ENCODE measurements at places on chromosomes 13 and 19.

- DNase-seq = no peak
Observed at GRCh38 chr13:111564606-111565005, 244.2 kb downstream of the TEX29 start.

- no peak for DNase-seq
Observed at GRCh38 chr19:33551676-33552075, 30.1 kb upstream of the PEPD start.

DNA sequence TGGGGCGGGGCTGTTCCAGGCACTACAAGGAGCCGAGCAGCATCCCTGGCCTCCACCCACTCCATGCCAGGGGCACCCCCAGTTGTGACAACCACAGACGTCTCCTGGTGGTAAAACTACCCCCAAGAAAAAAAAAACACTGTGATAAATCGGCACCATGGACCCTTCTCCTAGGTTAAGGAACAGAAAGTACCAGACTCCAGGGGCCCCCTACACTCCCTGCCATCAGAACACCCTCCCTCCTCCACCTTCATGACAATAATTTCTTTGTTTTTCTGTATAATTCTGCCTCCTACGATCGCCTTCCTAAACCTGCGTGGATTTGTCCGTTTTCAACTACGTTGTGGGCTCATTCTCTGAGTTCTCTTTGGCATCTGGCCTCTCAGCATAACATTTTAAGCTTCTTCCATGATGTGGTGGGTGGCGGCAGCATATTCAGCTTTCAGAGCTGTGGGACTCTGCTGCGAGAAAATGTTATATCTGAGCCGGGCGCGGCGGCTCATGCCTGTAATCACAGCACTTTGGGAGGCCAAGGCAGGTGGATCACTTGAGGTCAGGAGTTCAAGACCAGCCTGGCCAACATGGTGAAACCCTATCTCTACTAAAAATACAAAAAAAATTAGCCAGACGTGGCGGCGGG, 8.6 kb downstream of the TLE2 start:
- DNase-seq = no peak

GRCh38 chr19:18346091-18346490, 5.7 kb downstream of the PGPEP1 start:
- no peak for DNase-seq

GRCh38 chr13:75136151-75136550, 345.8 kb downstream of the TBC1D4 start:
- no peak for DNase-seq

- no peak for DNase-seq
Observed at GRCh38 chr19:19602136-19602712, 16.3 kb downstream of the PBX4 start.

- no peak for DNase-seq
Observed at GRCh38 chr13:72050251-72050650, 183.2 kb upstream of the DACH1 start.

DNA sequence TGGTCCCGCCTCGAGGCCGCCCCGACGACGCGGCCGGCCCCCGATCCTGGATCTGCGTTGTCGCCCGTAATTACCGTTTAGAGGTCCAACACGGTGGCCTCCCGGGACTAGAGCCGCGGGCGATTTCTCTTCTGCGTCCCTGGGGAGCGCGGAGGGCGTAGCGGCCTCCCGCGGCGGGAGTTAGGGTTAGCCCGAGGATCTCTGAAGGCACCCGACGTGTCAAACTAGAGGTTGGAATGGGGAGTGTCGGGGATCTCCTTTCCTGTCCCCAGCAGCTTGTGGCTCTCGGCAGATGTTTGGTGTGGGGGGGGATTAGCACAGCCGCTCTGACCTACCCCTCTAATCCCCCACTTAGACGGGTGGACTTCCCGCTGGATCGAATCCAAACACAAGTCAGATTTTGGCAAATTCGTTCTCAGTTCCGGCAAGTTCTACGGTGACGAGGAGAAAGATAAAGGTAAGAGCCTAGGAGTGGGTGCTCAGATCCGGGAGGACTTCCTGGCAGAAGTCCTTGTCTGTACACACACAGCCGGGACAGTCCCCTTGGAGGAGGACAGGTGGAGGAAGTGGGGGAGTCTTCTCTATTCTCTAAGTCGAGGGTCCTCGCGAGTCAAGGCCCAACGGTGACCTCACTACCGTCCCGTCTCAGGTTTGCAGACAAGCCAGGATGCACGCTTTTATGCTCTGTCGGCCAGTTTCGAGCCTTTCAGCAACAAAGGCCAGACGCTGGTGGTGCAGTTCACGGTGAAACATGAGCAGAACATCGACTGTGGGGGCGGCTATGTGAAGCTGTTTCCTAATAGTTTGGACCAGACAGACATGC, 581 bp downstream of the CALR start:
- no peak for DNase-seq

- no peak for DNase-seq
Observed at GRCh38 chr13:43377973-43378372, 354.6 kb downstream of the DNAJC15 start.

- DNase-seq = no peak
Observed at GRCh38 chr19:54317108-54317964, 4.4 kb upstream of the LILRA5 start.

DNA sequence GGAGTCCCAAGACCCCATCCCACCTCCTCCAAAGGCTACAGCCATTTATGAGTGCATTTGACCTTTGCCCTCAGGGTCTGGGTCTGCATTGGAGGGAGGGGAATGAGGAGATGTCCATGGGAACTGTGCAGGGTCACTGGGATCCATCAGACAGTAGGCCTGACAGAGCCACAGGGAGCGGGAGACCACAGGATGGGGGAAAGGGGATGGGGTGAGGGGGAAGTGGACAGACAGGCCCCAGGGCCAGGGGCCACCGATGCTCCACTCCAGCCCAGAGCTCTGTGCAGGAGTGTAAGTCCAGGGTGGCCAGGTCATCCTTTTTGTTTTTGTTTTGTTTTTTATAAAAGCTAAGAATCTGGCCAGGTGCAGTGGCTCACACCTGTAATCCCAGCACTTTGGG, 82.5 kb downstream of the CHST8 start:
- no peak for DNase-seq

DNA sequence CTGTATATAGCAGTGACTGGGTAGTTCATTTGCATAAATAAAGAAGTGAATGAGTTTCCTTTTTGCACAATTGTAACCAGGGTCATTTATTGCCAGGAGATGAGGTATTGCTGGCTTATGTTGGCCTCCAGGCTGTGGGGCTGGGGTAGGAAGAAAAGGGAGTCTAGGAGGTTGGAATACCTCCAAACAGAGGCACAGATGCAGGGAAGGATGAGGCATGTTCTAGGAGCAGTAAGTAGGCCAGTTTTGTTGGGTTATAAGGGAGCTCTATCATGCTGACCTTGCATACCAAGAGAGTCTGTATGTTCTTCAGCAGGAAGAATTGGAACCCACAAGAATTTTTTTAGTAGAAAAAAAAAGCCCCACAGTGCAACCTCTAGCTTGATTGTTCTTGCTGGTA, 17.2 kb upstream of the CYSLTR2 start:
- no peak for DNase-seq

- no peak for DNase-seq
Observed at GRCh38 chr13:102799426-102800144, 666 bp downstream of the BIVM start.

DNA sequence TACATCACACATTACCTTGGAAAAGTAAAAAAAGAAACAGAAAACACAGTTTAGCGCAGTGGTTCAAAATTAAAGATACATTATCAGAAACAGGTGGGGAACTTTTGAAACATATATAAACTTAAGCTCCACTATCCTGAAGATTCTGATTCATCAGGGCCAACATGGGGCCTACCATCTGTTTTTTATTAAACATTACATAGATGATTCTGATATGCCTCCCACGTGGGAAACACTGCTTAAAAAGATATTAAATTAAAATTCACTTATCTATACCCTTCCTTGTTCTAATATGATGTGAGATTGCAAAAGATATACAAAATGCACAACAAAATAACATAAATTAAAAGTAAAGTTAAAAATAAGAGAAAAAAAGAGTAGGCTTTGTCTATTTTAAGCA, 125.0 kb downstream of the VWA8 start:
- DNase-seq = no peak

DNA sequence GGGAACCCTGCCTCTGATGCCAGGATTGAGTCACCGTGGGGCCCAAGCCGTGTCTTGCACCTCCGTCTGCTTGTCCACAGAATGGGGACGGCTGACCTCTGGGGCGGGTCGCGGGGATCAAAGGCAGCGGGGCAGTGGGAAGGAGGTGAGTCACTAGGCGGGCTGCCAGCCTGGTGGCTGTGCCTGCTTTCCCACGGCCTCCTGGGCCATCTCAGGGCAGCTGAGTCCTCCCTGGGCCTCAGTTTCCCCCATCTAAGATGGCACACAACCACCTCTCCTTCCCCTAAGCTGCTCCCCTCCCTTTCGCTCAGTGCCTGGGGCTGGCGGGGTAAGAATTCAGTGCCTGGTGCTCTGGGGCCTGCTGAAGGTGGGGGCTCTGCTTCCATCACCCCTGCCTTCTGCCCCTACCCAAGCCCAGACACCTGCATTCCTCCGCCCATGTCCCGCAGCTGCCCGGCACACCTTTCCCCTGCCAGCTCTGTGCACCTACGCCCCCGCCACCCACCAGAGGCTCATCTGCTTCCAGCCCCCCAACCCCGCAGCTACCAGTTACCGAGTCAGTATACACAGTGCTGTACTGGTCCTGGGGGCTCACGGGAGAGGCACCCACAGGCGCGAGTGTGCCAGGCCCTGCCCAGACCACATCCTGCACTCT, 3.5 kb downstream of the MKNK2 start:
- no peak for DNase-seq

GRCh38 chr13:93222976-93223375, 3.6 kb upstream of the GPC6 start:
- no peak for DNase-seq

GRCh38 chr13:57675526-57675925, 44.0 kb downstream of the PCDH17 start:
- no peak for DNase-seq

GRCh38 chr13:67515895-67516294, 285.8 kb upstream of the PCDH9 start:
- DNase-seq = no peak

- DNase-seq = no peak
Observed at GRCh38 chr19:53847555-53847954, 20.1 kb upstream of the MYADM start.

DNA sequence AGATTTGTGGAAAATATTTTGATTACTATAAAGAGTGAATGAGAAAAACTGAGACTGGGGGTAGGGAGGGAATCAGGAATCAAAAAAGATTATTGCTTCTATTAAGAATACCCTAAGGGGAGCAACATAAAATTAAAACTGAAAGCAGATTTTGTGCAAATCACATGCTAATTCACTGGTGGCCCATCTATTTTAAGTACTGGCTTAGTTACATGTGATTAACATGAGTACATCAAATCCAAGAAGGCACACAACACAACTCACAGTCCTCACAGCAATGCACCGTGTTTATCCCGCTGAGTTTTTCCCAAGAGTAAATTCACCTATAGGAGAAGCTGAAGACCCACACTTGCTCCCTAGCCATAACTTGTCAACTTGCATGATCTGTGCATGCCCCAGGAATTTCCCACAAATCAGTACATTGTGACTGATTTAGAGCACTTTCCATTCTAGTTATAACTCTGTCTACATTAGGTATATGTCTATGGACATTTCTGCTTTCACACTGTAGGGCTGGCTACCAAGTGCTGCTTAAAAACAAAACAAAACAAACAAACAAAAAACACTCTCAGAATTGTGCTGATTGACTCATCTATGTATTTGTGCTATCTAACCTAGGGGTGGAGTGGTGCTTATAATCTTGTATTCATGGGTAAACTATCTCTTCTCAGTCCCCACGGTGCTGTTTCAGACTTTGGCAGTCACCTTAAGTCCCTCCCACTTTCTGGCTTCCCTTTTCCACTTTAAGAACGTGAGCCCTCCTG, 24.3 kb downstream of the AMER2 start:
- DNase-seq = no peak

GRCh38 chr13:21074546-21074945, 13.2 kb upstream of the LATS2 start:
- no peak for DNase-seq

DNA sequence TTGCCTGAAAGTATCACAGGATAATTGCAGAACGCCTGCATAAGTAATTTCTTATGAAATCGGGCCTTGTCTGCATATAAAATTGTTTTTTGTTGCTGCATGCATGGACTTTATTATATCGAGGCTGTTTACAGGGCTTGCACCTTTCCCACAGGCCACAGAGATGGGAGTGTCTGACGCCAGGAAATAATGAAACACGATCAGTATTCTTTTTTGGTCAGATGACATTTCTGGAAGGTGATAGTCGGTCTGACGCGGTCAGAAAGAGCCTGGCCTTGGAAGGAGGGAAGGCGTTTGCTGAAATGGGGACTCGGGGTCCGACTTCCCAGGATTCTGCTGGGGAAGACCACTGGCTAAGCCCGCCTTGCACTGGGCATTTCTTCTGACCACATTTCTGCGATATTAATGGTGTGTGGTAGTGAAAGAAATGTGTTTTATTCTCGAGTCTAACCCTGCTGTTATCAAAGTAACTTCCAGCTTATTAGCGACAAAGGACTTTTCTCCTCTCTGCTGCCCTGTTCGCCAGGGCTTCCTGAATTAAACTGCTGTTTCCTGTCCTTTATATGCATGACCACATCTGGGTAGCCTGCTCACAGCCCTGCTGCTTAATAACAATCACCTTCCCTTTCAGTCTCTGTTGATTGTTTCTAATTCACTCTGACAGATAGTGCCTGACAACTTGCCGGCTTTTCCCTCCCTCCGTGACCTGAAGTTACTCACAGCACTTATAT, 11.6 kb upstream of the ZNF536 start:
- no peak for DNase-seq

DNA sequence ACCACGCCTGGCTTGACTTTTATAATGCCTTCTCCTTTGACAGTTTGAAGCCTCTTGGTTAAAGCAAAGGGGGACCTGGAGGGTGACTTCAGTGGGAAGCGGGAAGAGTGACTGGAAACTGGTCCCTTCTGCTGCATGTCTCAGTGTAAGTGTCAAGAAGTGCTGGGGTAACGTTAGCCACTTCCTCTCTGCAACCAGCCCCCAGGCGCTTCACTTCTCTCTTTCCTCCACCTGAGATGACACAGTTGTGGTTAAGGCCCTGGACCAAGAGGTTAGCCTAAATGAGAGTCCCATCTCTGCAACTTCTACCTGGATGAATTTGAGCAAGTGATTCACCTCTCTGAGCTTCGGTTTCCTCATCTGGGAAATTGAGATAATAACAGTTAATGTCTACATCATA, 16.3 kb downstream of the LEUTX start:
- DNase-seq = no peak

GRCh38 chr13:33080972-33081590, 64.9 kb downstream of the KL start:
- DNase-seq = no peak

Measured in activated CD8-positive, alpha-beta memory T cell treated with anti-CD3 and anti-CD28 coated beads for 1 hour (primary cell).